ENCODE measurements at places on chromosomes 13 and 19.

GRCh38 chr13:30529085-30529834 lies 63.5 kb upstream of the HMGB1 start:
- H3K4me3 ChIP-seq: no peak overlapping the region
- no peak overlapping the region for H3K27ac ChIP-seq
- H3K27me3 ChIP-seq: no peaks in the 10 kb centered on the region
- H3K36me3 ChIP-seq: no peaks in the 10 kb centered on the region

- H3K36me3 ChIP-seq: peaks cover 10% of the 10 kb centered on the region
- no peak for DNase-seq
- H3K27ac ChIP-seq: no peak overlapping the region
- peaks cover 2% of the 10 kb centered on the region for H3K27me3 ChIP-seq
- no peak overlapping the region for H3K4me3 ChIP-seq
Measured at GRCh38 chr13:20285530-20285929, 53.4 kb upstream of the GJB6 start.

DNA sequence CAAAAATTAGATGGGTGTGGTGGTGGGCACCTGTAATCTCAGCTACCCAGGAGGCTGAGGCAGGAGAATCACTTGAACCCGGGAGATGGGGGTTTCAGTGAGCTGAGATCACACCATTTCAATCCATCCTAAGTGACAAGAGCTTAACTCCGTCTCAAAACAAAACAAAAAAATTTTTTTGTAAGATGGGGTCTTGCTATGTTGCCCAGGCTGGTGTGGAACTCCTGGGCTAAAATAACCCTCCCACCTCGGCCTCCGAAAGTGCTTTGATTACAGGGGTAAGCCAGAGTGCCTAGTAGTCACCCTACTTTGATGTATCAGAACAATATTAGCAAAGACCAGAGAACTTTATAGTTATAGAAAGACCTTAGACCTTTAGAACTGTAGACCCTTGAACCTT lies 7.9 kb downstream of the SPTBN4 start:
- H3K36me3 ChIP-seq: no peaks in the 10 kb centered on the region
- peaks cover 2% of the 10 kb centered on the region for H3K27me3 ChIP-seq
- no peak overlapping the region for H3K4me3 ChIP-seq
- no peak overlapping the region for H3K27ac ChIP-seq

GRCh38 chr19:19261350-19262189 lies 11.5 kb downstream of the TM6SF2 start:
- no peaks in the 10 kb centered on the region for H3K36me3 ChIP-seq
- no peak overlapping the region for H3K27ac ChIP-seq
- no peak for DNase-seq
- H3K4me3 ChIP-seq: no peak overlapping the region
- H3K4me1 ChIP-seq: peaks cover 9% of the 10 kb centered on the region

DNA sequence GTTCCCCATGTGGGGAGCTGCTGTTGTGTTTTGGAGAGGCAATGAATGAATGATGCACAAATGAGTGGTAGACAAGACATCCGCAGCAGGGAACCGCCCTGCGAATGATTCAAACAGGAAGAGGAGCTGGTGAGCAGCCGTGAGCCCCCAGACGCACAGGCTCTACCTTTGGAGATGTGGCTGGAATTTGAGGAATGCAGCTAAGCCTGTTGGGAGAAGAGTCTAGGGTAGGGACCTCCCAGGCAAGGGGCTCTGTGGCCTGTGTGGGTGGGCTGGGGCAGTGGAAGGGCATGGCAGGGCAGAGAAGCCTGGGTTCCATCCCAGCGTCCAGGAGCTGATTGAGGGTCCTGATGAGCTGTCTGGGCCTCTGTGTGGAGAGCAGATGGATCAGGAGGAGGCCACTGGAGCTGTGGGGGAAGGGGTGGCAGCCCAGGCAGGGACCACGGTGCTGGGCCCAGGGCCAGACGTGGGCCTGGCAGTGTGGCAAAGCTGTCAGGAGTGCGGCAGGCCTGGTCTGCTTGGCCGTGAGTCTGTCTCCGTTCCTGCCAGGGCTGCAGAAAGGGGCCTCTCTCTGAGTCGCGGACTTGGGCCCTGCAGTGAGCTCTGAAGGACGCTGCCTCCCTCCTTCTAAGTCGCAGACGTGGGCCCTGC lies 41.8 kb upstream of the DCUN1D2 start:
- H3K4me1 ChIP-seq: no peaks in the 10 kb centered on the region
- H3K4me3 ChIP-seq: no peak overlapping the region
- H3K27me3 ChIP-seq: no peaks in the 10 kb centered on the region
- H3K36me3 ChIP-seq: peaks cover 22% of the 10 kb centered on the region
- DNase-seq: no peak

DNA sequence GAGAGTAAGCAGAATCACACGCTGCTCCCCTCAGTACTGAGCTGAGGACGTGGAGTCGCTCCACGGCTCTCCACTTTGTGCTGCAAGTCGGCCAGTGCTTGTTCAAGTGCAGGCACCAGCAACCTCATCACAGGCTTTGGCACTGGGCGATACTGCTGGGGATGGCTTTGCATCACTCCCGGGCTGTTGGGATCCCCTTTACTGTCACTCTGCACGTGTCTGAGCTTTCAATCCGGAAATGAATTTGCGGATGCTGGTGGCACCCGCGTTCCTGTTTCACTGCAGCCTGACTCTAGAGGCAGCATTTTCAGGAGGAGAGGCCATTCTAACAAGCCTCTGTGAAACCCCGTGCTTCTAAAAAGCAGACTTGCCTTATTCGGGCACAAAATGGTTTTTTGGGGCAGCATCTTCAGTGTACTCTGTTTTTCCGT lies 19.1 kb downstream of the SMARCA4 start:
- H3K36me3 ChIP-seq: no peaks in the 10 kb centered on the region
- DNase-seq: peak; percentile 60
- H3K27ac ChIP-seq: peak overlapping the region; percentile 33

DNA sequence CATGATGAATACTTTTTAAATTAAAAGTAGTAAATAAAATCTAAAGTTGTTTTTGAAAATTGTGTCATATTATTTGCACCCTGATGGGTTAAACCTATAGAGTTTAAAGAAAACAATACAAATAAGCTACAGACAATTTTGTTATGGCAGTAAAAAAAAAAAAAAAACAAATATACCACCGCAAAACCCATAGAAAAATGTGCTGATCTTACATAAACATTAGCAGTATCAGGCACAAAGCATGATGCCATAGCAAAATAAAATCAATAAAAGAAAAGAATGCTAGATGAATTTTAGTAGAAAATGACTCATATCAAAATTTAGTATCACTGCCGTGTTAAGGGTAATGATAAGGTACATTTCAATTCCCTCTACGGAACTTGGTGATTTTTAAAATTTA lies 826.0 kb downstream of the SLITRK1 start:
- no peaks in the 10 kb centered on the region for H3K4me1 ChIP-seq
- no peak overlapping the region for H3K4me3 ChIP-seq
- H3K36me3 ChIP-seq: no peaks in the 10 kb centered on the region
- no peak for DNase-seq
- H3K27ac ChIP-seq: no peak overlapping the region

DNA sequence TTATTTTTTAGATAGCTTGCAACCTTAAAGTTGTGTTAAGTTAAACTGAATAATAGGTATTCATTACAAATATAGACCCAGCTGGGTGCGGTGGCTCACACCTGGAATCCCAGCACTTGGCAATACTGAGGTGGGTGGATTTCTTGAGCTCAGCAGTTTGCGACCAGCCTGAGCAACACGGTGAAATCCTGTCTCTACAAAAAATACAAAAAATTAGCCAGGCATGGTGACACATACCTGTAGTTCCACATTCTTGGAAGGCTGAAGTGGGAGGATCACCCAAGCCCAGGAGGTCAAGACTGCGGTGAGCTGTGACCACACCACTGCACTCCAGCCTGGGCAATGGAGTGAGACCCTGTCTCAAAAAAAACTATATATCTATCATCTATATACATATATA lies 386.5 kb downstream of the PCDH17 start:
- H3K27me3 ChIP-seq: no peaks in the 10 kb centered on the region
- no peak overlapping the region for H3K4me3 ChIP-seq
- H3K4me1 ChIP-seq: no peaks in the 10 kb centered on the region
